Liver (tissue), 10 donors: ENCODE measurements at places on chromosomes 1 and 21. TPM values are rescaled to one million over a fixed set of nuclear protein-coding genes. Genes with fewer than 3 reads are reported as not detected.

DNA sequence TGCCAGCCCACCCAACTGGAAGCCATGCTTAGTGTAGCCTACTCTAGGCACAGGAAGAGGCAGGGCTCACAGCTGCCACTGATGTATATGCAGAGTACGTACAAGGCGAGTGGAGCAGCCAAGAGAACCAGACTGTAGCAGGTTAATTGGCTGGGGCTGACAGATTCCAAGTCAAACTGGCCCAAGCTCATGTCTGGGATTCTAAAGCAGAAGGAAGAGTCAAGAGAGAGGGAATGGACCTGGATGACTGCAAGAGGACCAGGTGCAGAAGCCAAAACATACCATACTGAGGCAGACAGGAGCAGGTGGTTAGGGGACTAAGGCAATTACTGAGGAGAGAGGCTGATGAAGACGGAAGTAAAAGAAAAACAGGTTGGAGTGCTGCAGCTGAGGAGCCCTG, 51.3 kb upstream of the LRRN2 start:
- DNase-seq = no peak

- no peak for DNase-seq
Observed at GRCh38 chr1:173392895-173393658, 84.1 kb upstream of the PRDX6 start.

- peak; percentile 55 for DNase-seq
Observed at GRCh38 chr21:31872452-31873274, at the start of gene HUNK. Gene HUNK (plus strand): TSS chr21:31873020. CDS start chr21:31873675, 655 bp downstream.

- no peak for DNase-seq
Observed at GRCh38 chr1:33517596-33518250, 45.3 kb downstream of the ZSCAN20 start.

DNA sequence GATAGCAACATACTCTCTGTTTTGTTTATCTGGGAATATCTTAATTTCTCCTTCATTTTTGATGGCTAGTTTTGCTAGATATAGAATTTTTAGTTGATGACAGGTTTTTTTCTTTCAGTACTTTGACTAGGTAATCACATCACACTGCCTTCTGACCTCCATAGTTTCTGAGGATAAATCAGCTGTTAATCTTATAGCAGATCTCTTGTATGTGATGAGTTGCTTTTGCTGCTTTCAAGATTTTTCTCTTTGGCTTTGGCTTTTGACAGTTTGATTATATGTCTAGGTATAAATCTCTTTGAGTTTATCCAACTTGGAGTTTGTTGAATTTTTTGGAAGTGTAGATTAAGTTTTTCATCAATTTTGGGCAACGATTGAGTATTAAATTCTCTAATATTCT, 142.6 kb downstream of the ZNF644 start:
- no peak for DNase-seq

- no peak for DNase-seq
Observed at GRCh38 chr1:117537291-117537920, 68.4 kb upstream of the TENT5C start.

DNA sequence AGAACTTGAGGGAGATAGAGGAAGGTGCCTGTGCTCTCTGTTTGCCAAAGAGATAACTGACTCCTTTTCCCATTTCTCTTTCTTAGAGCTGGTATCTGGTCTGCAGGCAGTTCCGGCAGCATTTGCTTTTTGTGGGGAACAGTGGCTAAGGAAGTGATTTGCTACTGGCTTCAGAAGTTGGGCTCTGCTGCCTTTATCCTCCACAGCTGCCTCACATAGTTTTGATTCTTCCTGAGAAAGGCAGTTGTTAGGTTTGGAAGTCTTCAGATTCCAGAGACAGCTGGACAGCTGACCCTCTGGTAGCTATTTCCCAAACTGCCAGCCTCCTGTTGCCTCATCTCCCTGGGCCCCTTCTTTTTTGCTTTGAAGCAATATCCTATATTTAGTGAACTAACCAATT, 62.6 kb upstream of the MACF1 start:
- DNase-seq = no peak

GRCh38 chr1:236451796-236452373, 57.8 kb downstream of the EDARADD start:
- peak; percentile 37 for DNase-seq

- DNase-seq = no peak
Observed at GRCh38 chr1:220594356-220594755, 66.4 kb downstream of the MARK1 start.

GRCh38 chr1:198611219-198611618, 27.6 kb upstream of the PTPRC start:
- DNase-seq = no peak

DNA sequence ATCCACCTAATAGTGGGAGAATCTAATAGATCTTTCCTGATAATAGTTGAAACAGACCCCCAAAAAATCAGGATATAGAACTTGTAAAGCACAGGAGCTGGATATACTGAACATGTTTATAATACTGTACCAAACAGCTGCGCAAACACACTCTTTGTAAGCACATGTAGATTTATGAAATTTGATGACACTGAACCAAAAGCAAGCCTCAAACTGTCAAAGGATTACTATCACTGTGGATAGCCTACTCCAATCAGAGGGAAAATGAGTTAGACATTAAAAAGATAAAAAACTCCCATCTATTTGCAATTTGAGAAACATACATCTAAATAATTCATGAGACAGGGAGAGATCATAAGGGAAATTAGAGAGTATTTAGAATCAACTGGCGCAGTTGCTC, 26.1 kb downstream of the RCAN3 start:
- DNase-seq = no peak

DNA sequence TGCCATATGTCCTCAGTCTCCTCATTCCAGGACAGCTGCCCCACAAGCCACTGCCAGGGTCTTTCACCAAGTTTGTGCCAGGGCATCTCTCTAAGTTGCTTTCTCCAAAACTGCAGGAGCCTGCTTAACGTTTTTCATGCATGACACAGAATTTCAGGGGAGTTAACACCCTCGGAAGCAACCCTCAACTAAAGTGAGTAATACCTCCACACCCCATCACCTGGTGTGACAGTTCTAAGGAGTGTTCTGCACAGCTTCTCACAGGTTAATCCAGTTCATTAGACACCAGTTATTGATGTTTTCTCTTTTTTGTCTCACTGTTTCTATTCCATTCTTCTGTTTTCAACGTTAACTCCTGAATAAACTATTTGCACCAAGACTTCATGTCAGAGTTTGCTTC, 115.0 kb downstream of the BACH1 start:
- no peak for DNase-seq

- no peak for DNase-seq
Observed at GRCh38 chr1:115036814-115037507, 7.3 kb downstream of the TSHB start.

DNA sequence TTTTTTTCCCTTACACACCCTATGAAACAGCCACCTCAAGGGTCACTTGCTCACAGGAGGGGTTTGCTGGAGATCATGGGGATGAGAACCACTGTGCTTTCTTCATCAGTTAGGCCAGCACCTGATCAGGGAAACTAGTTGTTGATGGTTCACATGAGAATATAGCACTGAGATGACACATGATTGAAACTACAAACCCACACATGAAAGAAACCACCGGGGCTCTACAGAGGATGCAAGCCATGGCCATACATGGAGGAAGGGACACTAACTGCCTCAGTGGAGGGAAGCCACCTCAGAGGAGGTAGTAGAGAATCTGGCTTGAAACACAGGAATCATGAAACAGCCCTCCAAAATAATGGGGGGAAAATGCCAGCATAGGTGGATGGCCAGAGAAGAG, 63.2 kb downstream of the PRKAB2 start:
- no peak for DNase-seq

DNA sequence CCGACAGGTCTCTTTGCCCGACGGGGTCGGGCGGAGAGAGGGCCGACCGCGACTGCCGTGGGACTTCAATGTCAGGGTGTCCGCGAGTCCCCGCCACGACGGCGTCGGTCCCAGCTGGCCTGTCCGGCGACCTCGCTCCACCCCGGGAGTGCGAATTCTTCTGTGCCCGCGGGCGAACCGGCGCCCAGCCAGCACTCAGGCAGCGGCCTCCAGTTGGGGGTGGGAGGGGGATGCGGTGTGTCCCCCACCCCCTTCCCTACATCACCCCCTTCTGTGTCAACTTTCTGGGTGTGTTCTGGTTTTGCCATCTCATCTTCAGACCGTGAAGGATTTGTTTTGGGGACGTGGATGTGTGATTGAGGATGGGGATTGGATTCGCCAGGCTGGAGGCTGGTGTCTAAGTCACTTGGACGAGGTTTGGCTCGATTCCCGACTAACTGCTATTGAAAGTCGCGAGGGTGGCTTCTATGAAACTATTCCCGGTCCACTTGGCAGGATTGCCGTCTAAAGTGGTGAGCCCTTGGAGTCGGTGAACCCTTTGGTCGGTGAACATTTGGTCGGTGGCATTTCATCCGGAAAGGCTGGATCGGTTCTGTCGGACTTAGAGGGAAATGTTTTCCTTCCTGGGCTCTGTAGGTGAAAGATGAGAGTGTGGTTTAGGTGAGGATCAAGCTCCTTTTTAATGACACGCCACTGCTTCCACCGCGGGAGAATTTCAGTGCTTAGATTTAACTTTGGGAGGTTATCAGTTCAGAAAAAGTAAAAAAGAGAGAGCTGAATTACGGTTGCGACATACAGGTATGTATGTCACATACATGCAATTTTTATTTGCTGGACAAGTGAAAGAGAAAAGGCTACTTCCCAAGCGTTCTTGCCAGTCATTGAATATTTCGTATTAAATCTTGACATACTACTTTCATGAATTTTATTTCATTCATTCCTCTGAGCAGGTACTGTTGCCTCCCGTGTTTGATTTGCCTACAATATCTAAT, 771 bp downstream of the ABCD3 start:
- peak; percentile 46 for DNase-seq

DNA sequence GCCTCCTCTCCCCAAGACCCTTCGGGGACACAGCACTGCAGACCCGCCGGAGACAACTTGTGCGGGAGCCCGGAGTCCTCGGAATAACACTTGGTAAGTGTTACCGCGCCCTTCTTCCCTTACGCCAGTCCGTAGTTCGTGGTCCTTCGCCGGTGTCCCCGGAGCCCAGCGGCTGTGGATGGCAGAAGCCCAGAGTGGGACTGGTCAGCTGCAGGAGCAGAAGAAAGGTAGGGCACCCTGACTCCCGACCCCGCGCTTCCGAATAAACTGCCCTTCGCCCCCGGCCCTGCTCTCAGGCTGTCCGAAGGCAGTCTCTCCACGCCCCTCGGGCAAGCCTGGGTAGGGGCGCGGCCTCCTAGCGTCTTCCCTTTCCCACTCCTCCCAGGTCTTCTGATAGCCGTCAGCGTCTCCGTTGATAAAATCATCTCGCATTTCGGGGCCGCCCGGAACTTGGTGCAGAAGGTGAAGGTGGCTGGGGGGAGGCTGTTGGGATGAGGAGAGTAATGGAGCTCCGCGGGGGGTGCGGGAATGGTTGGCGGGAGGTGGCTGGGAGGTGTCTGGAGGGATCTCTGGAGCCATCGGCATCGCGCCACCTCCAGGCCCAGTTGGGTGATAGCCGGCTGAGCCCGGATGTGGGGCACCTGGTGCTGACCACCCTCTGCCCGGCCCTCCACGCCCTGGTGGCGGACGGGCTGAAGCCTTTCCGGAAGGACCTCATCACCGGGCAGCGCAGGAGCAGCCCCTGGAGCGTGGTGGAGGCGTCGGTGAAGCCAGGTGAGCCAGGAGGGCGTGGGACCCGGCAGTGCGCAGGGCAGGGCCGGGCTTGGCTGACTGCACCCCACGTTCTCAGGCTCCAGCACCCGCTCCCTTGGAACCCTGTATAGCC, 4.3 kb downstream of the RUSC1 start:
- peak; percentile 58 for DNase-seq

DNA sequence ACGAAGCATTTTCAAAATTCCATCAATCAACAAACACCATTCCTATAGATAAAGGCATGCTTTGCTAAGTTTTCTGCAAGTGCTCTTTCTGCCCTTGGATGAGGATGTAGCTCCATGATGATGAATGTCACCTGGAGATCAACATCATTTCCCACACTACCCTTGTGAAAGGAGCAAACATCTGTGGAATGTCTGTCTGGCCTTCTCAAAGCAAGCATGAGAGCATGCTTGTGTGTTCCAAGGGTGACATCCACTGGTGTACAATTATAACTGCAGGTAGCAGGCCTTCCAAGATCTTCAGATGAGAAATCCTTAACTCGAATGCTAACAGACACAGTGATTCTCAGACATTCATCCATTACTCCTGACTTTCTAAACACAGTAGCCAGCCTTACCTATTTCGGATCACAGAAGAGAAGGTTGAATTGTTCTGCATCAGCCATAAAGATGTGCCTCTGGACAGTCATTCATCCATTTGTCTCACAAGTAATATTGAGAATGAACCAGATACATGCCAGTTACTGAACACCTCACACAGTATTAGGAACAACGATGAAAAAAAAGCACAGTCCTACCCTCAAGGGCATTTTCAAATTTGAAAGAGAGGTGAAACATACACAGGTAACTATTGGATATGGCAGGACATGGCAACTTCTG, 162.4 kb downstream of the TPR start:
- no peak for DNase-seq

- DNase-seq = no peak
Observed at GRCh38 chr1:59475737-59476136, 178.8 kb downstream of the FGGY start.

DNA sequence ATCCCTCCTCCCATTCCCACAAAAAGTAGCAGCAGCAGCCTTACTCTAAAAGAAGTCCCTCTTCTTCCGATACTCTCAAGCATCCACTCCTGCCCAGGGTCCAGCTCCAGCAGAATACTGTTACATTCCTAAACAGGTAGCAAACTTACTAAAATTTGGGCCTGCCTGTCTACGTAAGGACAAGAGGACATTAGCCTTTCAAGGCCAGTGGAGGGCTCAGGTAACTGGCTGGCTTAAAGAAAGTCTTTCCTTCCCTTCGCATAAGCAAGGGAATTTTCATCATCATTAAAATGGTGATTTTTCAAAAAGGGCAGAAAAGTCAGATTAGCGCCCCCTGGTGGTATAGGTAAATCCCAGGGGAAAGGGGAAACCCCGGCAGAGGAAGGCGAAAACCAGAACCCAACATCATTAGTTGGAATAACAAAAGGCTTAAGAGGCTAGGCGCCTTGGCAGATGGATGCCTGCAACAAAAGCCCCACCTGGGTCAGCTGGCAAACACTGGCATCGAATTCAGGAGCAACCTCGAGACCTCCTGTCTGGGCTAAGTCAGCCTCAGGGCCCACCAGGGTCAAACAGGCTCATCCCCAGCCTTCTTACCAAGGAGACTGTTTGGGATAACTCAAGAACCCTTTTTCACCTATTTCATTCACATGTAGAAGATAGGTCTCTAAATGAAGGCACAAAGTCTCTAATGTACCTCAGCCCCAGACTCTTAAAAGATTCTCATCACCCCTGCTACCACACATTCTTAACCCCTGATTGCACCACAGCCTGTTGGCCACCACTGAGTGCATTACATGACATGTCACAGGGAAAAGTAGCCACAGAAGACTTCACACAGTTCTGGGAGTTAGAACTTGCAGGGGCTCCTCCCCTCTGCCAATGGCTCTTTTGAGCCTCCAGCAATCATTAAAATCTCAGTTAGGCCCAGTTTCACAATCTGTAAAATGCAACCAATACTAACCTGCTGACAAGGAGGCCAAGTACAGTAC, 36.7 kb downstream of the ERI3 start:
- peak; percentile 54 for DNase-seq

The CYP4Z1 gene
- polyA plus RNA-seq = 0.20 TPM

The SPATA21 gene
- polyA plus RNA-seq = not detected

The FRRS1 gene
- 2.7 TPM for polyA plus RNA-seq

The LRRIQ3 gene
- polyA plus RNA-seq = 0.69 TPM

The ADORA1 gene
- 0.37 TPM for polyA plus RNA-seq

The TMCO4 gene
- 6.8 TPM for polyA plus RNA-seq

The DENND2D gene
- polyA plus RNA-seq = 10.7 TPM
